ENCODE measurements at places on chromosomes 12 and 14.

DNA sequence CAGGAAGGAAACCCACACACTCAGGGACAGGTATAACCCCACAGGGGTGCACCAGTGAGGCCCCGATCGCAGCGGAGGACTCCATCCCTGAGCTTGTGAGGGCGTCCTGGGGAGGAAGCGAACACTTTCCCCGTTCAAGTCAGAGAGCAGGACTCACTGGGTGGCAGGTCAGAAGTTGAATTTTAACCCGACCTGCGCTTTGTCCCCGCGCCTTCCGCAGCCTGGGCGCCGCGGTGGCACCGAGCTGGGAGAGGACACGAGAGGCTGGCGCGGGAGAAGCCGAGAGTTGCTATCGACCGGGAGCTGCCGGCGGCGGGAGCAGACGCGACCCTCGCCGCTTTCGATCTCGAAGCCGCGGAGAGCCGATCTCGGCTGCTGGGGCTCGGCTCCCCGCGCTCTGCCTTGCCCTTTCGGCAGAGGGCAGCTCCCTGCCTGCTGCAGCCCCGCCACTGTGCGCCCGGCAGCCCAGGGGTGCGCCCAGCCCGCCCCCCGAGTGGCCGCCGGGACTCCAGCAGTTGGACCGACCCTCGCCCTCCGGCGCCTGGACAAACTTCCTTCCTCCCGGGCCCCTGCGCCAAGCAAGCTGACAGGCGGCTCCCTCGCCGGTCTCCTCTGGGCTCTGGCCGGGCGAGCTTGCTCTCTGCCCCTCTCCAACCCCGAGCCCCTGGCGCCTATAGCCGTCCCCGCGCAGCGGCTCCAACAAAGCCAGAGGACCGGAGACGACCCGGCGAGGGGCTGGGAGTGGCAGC is 918 bp downstream of the LIN7A start:
- DNase-seq = no peak

DNA sequence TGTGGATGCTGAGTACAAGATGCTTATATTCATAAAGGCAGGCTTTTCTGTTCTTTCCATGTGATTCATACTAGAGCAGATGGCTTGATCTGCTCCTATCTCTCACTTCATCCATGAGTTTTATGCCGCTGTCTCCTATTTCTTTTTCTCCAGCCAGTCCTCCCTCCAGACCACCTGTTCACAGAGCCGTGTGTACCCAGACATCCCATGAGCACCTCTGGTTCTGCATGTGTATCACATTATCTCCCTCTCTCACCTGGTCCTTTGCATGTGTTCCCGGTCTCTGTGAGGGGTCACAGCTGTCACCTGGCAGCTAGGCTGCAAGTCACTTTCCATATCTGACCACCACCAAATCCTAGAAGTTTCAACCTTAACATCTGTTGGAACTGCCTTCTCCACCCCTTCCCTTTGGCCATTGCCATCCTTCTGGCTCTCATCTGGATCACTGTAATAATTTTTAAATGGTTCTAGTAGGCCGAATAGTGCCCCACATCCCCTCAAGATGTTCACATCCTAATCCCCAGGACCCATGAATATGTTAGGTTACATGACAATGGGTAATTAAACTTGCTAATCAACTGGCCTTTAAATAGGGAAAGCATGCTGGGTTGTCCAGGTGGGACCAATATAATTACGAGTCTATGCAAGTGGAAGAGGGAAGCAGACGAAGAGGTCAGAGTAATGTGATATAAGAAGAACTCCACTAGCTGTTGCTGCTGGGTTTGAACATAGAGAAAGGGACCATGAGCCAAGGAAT is 168.1 kb downstream of the SNAPC1 start:
- no peak for DNase-seq

DNA sequence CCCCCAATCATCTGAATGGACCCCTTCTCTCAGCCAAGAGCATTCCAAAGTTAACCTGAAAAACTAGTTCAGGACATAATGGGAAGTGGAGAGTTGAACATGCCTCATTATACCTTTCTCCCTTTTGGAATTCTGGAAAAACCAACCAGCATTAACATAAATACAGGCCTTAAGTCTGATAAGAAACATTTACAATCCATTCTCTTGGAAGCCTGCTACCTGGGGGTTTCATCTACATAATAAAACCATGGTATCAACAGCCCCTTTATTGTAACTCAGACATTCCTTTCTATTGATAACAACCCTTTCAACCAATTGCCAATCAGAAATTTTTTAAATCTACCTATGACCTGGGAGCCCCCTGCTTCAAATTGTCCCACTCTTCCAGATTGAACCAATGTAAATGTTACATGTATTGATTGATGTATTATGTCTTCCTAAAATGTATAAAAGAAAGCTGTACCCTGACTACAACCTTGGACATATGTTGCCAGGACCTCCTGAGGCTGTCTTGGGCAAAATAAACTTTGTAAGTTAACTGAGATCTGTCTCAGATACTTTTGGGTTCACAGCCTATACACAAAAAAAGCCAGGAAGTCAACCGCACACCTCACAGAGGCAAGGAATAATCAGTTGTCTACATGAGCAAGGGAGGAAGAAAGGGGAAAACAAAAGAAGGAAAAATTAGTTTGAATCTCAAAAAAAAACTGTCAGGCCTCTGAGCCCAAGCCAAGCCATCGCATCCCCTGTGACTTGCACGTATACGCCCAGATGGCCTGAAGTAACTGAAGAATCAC is 17.6 kb upstream of the SSTR1 start:
- no peak for DNase-seq

DNA sequence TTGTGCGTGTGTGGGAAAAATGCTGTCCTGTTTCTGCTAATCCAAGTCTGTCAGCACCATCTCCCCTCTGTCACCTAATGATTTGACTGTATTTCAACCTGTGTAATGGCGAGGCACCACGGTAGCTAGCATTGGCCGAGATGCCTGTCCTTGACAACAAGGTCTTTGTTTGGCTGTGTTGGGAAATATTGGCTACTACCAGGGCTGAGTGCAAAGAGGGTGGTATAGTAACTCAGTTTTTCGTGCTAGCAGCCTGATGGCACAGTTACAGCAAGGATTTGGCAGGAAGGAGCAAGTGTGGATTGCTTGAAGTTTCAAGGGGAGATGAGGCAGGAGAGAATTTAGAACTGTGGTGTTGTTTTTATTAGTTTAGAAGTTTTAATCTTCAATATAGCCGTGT is 440.3 kb upstream of the RGS6 start:
- no peak for DNase-seq

DNA sequence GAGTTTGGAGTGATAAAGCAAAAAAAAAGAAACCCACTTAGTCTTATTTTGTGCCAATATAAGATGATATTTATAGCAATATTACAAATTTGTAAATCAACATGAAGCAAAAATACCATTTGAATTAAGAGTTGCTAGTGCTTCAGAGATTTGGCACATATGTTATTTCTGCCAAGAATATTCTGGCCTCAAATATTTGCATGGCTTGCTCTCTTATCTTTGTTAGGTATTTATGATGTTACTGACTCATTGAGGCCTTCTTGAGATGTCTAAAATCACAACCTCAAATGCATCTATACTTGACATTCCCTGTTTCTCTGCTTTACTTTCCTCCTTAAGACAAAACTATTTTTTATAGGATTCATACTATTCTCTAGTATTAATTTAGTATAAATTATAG is 301.5 kb downstream of the NELL2 start:
- no peak for DNase-seq

- DNase-seq = no peak
Measured at GRCh38 chr14:66120402-66120801, 365.8 kb upstream of the CCDC196 start.

DNA sequence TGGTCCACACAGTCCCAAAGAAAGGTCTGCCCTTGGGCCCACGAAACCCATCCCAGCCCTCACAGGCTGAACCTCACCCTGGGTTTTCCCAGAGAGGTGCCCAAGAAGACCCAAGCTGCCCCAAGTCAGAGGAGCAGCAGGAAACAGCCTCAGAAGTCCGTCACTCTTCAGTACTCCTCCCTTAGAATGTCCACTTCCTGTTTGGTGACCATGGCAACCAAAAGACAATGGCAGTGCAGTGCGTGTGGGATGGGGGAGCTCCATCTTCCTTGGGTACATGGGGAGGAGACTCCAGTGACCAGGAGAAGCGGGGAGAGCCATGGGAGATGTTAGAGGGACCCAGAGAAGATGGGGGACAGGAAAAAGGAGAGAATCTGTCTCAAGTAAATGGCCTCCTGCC is 11.3 kb downstream of the SELPLG start:
- DNase-seq = no peak

GRCh38 chr12:108112832-108113556 is 16.1 kb upstream of the WSCD2 start:
- no peak for DNase-seq

GRCh38 chr12:66109056-66109455 is 21.5 kb downstream of the LLPH start:
- DNase-seq = no peak

DNA sequence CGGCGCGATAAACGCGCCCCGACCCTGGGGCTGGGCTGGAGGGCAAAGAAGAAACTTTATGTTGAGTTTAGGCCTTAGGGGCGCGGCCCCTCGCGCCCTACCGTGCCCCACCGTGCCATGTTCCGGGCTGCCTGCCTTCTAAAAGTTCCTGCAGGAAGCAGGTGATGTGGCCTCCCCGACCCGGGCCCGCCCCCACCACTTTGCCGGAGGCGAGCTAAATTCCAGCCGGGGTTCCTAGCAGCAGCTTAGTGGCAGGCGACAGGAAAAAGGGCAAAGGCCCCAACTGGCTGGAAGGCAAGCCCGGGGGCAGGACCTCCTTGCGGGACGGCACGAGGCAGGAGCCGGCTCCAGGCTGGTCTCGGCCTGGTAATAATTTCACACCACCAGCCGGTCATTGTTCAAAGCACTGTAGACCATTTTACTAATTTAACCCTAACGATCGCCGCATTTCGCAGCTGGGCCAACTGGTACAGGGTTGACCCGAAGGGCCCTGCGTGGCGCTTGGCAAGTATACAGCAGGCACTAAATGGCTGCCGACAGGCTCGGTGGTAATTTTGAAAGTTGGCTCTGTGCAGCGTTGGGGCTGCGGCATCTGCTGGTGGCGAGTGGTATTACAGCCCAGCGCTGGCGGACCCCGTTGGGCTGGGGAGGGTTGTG is 895 bp upstream of the CCDC88C start:
- DNase-seq = peak; percentile 83

DNA sequence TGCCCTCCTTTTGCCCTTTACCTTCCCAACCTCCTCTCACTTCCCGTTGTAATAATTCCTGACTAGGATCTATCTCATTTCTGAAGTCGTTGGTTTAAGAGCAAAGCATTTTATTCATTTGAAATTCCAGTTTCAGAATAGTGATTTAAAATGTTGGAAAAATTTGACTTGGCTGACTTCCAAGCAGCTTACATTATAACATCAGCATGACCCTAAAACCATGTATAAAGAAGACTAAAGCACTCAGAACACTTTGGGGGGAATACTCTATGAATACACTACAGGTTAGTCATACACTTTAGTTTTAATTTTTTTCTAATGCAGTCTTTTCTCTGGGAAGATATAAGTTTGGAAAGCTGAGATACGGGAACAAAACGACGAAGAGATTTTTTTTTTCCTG is 161.1 kb downstream of the BTG1 start:
- no peak for DNase-seq

DNA sequence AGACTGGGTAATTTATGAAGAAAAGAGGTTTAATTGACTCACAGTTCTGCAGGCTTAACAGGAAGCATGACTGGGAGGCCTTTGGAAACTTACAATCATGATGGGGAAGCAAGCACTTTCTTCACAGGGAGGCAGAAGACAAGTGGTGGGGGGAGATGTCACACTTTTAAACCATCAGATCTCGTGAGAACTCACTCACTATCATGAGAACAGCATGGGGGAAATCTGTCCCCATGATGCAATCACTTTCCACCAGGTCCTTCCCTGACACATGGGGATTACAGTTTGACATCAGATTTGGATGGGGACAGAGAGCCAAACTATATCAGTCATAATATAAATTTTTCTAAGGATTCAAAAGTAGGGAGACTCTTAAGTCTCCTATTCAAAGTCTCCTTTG is 46.0 kb downstream of the SPIC start:
- no peak for DNase-seq

GRCh38 chr12:53803703-53804102 is 51.9 kb upstream of the CISTR start:
- no peak for DNase-seq

DNA sequence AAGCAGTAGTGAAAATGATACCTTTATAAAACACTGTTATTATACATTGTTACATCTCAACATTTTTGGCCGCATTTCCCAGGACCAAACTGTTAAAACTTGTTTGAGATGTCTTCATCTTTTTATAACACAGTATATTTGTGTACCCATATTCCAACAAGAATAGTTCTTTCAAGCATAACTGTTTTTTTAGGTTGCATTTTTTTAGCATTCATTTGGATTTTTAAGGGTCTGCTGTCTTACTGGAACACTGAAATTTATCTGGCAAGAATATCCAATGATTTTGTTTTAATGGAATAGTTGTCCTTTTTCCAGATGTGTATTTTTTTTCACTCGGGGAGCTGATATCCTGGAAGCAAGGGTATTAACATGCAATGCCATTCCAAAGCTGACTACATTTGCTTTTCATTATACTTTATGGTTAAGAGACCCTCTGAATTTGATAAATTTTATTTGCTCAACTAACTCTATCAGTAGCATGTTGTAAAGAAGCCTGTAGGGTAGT is 8.9 kb upstream of the NAV3 start:
- no peak for DNase-seq

DNA sequence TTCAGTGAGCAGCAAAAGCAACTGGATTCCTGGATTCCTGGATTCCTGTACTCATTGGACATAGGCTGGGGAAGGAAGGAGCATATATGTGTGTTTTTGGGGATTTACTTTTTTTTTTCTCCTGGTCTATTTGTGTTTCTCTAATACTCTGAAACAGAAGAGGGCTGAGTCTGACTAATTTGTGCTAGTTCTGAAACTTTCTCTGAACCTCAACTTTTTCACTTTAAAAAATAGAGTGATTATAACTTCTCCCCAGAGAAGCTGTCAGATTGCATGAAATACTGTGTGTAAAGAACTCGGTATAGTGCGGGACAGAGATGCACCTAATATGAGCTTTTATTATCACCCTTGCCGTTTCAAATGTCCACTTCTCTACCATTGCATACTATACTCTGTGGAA is 529.5 kb downstream of the TMTC2 start:
- no peak for DNase-seq

- DNase-seq = no peak
Measured at GRCh38 chr12:86091681-86092080, 164.5 kb downstream of the MGAT4C start.

DNA sequence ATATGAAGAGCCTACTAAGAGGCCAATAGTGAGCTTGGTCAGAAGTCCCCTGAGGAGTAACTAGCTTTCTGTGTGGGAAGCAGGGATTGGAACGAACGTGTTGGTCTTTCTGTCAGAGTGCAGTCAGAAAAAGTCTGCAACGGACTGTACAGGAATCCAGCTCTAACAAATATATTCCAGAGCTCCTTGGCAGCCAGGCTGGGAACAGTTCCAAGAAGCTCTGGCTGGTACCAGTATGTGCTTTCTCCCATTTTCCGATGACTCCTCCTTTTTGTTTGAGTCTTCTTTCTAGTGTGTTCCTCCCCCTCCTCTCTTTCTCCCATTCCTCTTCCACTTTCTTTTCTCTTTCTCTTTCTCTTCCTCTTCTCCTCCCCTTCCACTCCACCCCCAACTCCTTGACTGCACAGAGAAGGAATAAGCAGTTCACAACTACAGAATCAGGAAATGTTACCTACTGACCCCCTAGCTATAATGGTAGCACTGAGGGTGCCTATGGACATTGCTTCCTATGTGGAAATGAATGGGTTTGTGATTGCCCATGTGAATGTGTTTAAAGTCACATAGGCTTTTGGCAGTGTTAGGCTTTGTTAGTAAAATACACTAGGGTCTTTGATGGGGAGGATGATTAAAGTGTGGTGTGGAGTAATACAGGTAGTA is 59.9 kb downstream of the TTLL5 start:
- DNase-seq = no peak

All from stimulated activated CD4-positive, alpha-beta T cell treated with anti-CD3 and anti-CD28 coated beads, Interleukin-4, amount 100 ng/mL, for 1 hour (primary cell).